ENCODE measurements at places on chromosomes 2 and 18.

DNA sequence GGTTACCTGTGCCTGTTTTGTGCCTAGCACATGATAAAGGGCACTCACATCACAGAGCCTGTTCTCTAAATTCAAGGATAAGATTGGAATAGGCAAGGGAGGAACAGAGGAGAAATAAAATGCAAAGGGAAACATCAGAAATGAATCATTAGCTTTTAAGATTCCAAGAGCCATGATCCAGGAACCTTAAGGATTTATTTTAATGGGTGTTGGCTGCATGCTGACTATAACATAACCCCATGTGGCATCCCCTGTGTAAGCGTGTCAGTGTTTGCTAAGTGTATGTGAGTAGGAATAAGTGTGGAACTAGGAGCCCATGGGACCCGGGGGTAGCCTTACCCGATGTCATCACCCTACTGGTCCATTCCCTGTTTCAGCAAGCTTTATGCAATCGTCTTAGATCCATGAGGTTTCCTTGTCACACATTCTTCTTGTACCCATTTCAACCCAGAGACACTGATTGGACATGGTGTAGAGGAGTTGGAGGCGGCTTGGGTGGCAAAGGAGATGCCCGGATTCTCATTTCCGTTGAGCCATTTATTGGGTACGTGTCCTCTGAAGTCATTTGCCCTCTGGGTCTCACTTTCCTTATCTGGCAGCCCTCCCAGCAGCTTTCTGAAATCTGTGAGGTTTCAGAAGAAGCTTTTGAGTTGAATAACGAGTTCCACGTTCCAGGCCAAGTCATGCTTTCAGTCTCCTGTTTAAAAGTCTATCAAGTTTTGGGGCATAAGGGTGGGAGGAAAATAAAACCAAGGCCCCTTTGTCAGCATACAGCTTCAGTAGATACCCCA, 117.0 kb downstream of the MGAT5 start:
- no peak for DNase-seq

GRCh38 chr2:218885981-218886947, 5.6 kb downstream of the WNT10A start:
- DNase-seq = no peak

DNA sequence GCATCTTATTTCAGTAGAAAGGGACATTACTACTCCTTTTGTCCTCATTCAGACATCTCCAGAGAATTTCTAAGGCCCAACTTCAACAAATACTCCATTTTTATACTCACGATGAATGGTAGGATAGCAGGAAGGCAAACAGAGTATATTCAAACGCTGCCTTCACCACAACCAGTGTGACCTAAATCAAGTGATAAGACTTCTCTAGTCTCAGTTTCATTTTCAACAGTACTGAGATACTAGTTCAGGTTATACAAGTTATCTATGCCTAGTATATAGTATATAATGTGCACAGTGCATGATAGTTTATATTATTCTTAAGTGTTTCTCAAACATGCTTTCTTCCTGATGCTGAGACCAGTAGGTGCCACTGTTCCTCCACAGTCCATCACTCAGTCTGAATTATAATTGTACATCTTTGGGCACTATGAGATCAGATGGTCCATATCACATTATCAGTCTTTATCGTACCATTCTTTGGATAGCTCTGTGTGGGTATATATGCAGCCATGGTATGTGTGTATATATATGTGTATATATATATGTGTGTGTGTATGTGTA, 66.3 kb upstream of the RPE start:
- DNase-seq = no peak

DNA sequence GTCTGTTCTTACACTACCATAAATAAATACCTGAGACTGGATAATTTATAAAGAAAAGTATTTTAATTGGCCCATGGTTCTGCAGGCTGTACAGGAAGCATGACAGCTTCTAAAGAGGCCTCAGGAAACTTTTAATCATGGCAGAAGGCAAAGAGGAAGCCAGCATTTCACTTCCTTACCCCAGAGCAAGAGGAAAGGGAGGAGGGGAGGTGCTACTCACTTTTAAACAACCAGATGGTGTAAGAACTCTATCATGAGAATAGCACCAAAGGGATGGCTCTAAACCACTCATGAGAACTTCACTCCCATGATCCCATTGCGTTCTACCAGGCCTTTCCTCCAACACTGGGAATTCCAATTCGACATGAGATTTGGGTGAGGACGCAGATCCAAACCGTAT, 344.4 kb upstream of the SLC39A10 start:
- no peak for DNase-seq

DNA sequence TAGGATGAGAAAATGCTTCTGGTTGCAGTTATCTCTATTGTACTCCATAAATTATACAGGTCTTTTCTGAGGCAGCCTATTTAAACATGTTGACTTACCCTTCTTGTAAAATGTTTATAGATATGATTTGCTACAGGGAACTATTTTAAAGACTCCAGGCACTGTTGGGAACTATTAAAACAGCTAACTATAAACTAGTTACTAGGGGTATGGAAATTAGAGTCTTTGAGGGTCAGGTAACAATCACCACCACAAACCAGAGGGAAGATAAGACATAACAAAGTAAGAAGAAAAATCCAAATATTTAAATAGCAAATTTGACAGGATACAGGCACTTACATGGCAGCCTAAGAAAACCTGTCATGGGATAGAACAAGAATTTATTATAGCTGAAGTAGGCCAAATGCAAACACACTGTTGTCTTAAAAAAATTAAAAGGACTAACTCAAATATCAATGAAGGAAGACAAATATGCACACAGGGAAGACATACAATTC, 251.0 kb upstream of the CWC22 start:
- DNase-seq = no peak

DNA sequence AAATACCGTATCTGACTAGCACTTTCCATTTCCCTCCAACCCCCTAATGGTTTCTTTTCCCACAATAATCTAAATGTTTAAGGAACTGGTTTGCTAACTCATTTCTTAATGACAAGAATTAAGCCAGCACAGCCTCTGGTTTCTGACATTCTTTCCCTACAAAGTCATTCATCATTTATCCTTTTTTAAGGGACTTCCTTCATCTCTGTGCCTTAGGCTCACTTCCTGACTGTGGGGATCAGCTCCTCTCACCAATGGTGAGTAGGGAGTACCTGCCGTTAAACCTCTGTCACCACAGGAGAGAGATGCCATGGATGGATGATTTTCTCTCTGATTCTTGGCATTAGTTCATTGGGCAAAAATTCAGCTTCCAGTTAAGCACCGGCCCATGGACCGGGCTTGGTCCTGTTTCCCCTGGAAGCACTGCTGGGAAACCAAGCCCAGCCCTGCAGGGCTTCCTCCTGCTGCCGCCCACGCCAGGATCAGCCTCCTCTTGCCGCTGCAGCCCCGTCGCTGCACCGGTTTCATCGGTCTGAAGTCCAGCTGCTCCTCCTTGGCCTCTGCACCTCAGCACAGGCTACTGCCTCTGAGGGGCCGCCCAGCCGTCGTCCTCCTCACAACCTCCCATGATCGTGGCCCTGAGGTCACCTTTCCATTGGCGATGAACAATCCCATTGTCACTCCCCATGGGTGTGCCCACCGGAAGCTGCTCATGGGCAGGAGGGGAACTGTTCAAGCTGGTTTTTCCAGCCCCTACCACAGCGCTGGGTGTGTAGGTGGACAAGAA, 64.0 kb upstream of the ZNF516 start:
- DNase-seq = no peak

DNA sequence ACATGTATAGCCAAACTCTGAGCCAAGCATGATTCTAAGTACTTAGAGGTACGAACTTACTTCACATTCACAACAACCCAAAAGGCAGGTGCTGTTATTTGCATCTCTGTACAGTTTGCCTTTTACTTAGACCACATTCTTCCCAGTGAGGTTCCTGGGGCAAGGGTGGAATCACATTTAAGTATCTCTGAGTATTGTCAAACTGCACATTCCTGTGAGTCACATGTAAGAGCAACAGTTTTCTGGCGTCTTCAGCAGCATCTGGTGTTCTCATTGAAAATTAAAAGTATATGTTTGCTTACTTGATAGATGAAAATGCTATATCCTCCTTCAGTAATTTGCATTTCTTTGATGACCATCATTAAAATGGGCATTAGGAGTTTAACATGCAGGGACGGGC, 119.1 kb downstream of the UXS1 start:
- no peak for DNase-seq

DNA sequence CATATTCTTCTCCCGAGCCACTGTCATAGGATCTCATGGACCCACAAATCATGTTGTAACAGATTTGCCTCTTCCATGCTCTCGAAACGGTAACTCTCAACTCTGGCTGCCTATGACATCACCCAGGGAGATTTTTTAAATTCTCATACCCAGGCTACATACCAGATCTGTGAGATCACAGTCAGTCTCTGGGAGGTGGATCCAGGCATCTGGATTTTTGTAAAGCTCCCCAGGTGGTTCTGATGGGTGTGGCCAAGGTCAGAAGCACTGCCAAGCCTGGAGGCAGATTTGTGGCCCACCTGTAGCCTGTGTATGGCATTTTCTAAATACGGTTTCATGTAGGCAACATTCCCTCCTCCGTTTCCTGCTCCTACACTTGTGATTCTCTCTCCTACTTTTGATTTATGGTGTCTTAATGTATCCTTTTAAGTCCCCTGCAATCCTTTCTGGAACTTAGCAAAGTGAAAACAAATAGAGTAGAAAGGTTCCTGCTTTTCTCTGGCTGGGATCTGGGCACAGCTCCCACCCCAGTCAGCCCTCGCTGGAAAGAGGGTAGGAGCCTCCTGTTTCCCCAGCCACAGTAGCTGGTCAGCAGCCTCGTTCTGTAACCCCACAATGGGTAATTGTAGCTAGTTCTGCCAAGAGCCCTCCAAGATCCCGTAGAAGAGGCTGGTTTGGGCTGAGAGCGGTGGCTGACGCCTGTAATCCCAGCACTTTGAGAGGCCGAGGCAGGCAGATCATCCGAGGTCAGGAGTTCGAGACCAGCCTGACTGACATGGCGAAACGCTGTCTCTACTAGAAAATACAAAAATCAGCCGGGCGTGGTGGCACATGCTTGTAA, 96.2 kb downstream of the KLHL29 start:
- no peak for DNase-seq

- no peak for DNase-seq
Measured at GRCh38 chr2:33205693-33206434, 259.1 kb downstream of the LTBP1 start.

DNA sequence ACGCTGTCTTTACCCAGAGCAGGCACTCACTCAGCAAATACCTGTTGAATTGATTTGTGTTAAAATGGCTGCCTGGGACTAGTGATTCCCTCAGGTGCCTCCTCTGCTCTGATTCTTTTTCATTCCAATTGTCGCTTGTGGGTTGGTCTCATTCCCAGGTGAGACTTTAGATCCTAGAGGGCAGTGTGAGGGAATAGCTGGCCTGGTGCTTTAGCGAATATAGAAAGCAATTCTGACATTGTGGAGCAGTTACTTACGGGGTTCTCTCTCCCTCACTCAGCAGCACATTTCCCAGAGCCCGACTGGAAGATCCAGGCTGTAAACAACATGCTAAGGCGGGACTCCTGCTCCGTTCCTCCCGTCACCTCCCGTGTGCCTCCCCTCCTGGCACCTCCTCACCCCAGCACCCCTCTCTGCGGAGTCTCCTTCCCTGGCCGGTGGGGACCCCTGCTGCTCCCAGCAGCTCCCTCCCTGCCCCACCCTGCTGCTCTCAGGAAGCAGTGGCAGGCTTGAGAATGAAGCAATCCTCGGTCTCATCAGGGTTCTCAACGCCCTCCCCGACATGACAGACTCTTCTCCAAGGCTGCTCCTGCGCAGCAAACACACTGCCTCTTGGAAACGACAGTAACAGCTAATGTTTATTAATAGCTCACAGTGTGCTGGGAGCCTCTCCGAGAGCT, 26.9 kb downstream of the CELF4 start:
- DNase-seq = no peak

DNA sequence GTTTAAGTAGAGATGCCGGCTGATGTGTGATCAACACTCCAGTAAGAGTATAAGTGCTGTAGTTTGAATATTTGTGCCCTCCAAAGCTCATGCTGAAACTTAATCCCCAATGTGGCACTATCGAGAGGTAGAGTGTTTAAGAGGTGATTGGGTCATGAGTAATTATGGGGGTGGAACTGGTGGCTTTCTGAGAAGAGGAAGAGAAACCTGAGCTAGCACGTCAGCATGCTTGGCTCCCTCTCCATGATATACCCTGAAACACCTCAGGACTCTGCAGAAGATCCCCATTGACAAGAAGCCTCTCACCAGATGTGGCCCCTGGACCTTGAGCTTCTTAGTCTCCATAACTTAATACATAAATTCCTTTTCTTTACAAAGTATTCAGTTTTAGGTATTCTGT, 584.8 kb downstream of the TSN start:
- DNase-seq = no peak

DNA sequence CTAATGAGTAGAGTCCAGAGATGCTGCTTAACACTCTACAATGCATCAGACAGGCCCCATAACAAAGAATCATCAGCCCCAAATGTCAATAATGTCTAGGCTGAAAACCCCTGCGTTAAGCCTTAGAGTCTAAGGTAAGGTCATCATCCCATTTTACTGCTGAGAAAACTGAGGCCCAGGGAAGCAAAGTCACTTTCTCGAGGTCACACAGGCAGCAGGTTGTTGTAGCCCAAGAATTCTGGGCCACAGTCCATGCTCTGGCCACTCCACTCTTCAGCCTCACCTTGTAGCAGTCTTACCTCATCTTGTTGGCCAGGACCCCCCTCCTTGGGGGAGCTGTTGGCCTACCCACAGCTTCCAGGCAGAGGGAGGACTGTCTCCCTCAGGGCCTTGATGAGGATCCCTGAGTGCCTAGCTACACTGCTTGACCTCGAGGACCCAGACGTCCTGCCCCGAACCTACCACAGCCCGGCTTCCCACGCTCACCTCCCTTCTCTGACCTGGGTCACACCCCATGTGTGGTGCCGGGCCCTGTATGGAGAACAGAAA, 54.4 kb downstream of the SMAD7 start:
- DNase-seq = no peak

DNA sequence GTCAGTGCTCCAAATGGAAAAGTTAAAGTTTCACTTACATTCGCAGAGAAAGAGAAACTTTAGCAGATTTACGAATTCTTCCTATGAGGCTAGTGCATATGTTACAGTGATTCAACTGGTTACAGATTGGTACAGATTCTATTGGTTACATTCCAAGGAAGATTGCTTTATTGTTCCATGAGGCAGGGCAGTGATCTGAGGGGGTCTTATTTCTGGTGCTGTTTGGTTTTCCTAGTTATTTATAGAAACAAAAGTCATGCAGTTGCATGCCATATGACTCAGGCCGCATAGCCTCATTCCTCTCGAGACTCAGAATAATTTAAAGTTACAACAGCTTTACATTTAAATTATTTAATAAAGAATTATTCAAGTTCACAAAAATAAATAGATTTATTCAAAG, 385.4 kb upstream of the SYT4 start:
- no peak for DNase-seq
